Stimulated activated CD4-positive, alpha-beta T cell treated with anti-CD3 and anti-CD28 coated beads, Interleukin-2, amount 100 ng/mL, for 24 hours (primary cell): ENCODE measurements at places on chromosomes 6 and 20.

DNA sequence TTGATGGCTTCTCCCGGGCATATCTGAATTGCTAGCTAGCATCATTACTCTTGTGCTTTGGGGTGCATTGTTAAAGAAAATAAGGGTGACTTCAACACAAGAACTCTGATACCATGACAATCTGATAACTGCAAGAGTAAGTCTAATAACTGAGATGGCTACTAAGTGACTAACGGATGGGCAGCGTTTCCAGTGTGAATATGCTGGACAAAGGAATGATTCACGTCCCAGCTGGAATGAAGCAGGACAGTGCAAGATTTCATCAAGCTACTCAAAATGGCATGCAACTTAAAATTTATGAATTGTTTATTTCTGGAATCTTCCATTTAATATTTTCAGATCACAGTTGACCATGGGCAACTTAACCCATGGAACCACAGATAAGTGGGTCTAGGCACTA, 31.7 kb downstream of the MOXD1 start:
- DNase-seq, result no peak

DNA sequence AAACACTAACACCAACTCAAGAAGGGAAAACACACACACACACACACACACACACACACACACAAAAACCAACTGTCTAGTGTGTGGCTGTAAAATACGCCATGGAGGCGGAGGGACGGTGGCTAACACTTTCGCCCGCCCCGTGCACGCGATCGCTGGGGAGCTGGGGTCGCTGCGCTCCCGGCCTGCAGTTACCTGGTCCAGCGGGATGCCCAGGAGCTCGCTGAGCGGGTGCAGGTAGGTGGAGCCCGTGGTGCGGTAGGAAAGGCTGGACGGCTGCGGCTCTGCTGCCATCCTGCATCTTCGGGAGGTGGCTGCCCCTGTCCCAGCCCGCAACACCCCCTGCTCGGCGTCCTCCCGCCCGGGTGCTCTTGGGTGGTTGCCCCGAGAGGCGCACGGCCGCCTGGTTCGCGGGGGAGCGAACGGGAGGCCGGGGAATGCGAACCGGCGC, 303 bp downstream of the MBOAT1 start:
- DNase-seq, result no peak

DNA sequence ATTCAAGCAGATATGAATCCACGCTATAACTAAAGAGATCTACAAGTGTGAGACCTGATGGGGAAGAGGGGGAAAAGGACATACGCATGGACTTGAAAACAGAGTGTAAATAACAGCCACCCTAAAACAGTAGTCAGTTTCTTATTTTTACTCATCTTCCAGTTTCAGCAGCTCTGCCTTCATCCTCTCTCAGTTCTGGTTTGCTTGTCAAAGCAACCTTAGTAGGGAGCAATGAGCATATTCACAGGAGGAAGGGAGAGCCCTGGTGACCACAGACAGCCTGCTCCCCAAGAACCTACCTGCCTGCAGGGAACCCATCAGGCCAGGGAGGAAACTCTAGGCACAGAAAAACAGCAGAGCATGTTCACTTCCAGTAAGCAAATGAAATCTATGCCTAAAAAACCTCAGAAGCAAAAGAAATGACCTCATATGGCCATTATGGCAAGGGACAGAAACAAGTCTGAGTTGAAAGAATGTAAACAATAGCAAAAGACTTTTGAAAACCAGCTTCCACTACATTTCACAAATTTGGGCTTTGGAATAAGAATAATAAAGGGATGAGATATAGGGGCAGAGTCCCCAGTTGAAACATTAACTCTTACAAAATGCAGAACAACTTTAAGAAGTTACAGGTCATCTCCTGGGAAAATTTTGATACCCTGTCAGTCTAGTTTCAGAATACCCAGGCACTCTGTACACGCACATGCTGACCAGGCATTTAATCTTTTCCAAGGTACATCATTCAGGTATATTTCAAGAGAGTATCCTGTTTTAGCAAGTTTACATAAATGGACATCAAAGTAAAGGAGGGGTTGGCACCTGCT, 120.8 kb upstream of the BCLAF1 start:
- DNase-seq, result no peak

GRCh38 chr6:101393251-101393828, at the start of gene GRIK2:
Gene GRIK2 (plus strand): TSS chr6:101393708.
- peak; percentile 31 for DNase-seq

DNA sequence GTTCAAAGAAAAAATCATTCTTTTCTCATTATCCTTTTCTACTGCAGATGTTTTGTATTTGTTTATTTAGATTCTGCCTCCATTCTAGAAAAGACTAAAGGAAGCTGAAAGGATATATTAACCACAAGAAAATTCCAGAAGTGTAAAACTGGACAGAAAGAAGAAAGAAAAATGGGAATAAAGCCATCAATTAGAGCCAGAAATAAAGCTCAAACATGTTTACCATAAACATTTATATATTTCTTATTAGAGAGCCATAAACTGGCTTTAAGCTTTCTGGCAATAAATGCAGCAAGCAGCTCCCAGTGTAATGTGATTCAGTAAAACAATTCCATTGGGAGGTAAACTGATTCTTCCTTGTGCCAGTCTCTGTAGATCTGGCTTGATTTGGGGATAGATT, 244.1 kb downstream of the PTPRK start:
- no peak for DNase-seq

DNA sequence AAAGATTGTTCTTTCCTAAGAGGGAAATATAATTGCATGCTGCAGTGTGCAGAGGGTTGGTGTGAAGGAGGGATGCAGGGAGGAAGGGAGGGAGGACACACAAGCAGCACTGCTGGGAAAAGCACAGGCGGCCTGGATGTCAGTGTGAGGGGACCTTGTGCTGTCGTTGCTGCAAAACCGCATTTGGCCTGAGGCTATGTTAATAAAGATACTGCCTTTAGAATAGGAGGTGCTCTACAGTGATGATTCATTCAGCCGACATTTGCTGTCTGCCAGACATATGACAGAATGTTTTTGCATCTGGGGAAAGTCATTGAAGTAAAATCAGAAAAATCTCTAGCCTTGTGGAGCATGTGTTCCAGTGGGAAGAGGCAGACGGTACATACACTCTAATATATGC, 50.5 kb upstream of the TRIM26 start:
- DNase-seq, result no peak

DNA sequence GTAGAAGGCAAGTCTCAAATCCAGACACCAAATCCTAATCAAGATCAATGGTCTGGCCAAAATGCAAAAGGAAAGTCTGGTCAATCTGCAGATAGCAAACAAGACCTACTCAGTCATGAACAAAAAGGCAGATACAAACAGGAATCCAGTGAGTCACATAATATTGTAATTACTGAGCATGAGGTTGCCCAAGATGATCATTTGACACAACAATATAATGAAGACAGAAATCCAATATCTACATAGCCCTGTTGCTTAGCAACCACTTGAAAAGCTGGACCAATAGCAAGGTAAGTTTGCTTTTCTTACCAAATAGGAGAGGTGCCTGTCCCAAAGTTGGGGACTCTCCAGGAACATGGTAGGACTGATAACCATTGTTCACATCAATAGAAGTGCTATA, 2.0 kb downstream of the SEMG2 start:
- no peak for DNase-seq

GRCh38 chr20:57777911-57778310, 68.1 kb upstream of the PMEPA1 start:
- no peak for DNase-seq

GRCh38 chr6:17305219-17306001, 24.2 kb downstream of the RBM24 start:
- DNase-seq, result no peak
